ENCODE measurements at places on chromosomes 5 and 9. TPM values are rescaled to one million over a fixed set of nuclear protein-coding genes. Genes with fewer than 3 reads are reported as not detected.

DBH gene
- not detected for total RNA-seq

CDH9 gene
- total RNA-seq, result not detected

ABO gene
- not detected for total RNA-seq

GRM6 gene
- total RNA-seq, result not detected

GPR151 gene
- total RNA-seq, result not detected

COL5A1 gene
- total RNA-seq, result 33.7 TPM

SLC34A3 gene
- not detected for total RNA-seq

Measured in A549 treated with ZK216348 at 1 μM for 4 hours (cell line).